Activated CD4-positive, alpha-beta T cell treated with anti-CD3 and anti-CD28 coated beads for 4 hours (primary cell): ENCODE measurements at places on chromosomes 2 and 18.

DNA sequence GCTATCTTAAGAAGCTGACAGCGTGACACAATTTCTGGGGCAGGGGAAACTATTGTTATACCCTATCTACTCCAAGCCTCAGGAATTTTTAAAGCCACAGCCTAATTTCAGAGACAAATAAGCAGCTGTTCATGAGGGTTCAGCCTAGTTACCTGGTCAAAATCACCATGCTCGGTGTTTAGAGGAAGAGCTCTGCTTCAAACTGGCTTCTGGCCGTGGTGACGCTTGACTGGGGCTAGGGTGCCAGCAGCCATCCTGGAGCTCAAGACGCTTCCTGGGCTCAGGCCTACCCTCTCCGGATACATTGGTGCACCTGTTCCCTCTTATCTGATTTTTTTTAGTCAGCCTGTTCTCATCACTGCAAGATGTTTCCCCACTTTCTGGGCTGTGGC, 41.7 kb downstream of the FRZB start:
- DNase-seq, result no peak

GRCh38 chr2:53969968-53970723, 647 bp downstream of the PSME4 start:
- peak; percentile 2 for DNase-seq

GRCh38 chr2:187577310-187577709, 23.1 kb upstream of the TFPI start:
- no peak for DNase-seq

DNA sequence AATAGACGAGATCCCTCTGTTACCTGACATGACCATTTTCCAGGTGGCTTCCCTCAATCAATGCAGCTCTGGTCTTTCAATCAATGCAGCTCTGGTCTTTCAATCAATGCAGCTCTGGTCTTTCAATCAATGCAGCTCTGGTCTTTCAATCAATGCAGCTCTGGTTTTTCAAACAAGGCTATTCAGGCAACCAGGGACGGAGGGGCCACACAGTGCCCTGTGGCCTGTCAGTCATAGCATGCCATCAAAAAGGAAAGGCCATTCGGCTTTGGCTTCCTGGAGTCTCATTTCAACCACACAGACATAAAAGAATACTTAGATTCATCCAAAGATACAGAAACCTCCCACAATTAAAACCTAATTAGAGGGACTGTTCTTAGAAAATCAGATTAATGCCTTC, 13.3 kb downstream of the MPP4 start:
- no peak for DNase-seq

- DNase-seq, result no peak
Observed at GRCh38 chr2:81276595-81276994, 972.0 kb upstream of the LRRTM1 start.

DNA sequence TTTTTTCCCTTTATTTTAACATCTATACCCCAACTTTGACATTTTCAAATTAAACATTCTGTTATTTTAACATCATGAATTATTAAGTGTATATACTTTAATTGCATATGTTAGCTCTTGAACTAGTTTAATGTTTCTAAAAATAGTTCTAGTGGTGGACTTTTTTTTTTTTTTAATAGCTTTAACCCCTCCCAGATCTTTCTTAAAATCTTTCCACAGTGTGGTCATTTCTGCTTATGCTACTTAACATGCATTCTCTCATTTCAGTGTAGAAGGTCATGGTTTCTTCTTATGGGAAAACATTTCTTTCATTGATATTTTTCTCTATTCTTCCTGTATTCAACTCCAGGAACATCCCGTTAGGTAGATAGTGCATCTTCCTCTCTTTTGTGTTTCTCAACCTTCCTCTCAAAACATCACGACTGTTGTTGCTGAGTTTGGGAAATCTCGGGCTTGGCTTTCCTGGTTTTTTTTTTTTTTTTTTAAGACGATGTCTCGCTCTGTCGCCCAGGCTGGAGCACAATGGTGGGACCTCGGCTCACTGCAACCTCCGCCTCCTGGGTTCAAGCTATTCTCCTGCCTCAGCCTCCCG, 849 bp upstream of the TMEM18 start:
- DNase-seq, result no peak

GRCh38 chr2:105582952-105583660, 161.6 kb upstream of the NCK2 start:
- no peak for DNase-seq

DNA sequence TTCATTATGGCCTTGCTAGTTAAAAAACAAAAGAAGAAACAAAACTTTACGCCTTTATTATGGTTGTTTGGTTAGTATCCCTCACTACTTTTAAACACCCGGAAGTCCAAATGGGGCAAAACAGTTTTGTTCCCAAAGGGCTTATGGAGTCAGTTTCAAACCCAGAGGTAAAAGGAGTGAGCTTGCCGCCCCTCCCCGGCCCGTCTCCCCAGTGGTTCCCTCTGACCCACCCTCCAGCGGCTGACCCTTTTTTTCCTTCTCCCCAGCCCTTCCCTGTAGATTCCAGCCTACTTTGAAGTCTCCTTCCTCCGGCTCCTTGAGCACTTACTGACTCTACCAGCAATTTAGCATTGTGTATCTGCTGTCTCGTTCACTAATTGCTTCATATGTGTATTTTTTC, 209.2 kb downstream of the ICOS start:
- DNase-seq, result no peak

DNA sequence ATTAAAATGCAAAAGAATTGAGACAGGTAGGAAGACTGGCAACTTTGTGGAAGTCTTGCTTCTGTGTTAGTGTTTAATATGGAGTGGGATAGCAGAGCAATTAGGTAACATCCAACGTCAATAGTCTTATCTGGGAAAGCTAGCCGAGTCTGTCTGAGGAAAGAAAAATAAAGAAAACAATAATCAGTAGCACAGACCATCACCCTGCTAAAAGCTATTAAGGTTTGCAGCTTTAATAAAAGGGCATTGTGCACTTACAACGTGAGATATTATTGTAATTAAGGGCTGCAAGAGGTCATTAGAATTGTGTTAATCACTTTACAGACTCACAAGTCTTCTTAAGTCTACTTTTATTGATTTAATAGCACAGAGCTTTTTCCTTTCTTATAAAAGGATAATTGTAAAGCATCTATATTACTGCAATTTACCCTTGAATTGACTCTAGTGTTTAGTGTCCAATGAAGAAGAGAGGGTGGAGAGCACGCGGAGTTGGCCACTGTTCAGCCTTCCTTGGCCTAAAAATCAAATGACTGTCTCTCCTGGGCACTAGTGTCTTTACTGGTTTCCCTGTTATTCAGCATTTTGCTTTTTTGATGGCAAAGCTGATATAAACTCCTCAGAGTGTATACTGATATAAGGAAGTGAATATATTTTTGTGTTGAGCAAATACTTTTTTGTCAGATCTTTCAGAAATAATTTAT, 2.0 kb downstream of the CDH7 start:
- no peak for DNase-seq

- DNase-seq, result no peak
Observed at GRCh38 chr2:156538083-156538504, 101.9 kb downstream of the GPD2 start.

DNA sequence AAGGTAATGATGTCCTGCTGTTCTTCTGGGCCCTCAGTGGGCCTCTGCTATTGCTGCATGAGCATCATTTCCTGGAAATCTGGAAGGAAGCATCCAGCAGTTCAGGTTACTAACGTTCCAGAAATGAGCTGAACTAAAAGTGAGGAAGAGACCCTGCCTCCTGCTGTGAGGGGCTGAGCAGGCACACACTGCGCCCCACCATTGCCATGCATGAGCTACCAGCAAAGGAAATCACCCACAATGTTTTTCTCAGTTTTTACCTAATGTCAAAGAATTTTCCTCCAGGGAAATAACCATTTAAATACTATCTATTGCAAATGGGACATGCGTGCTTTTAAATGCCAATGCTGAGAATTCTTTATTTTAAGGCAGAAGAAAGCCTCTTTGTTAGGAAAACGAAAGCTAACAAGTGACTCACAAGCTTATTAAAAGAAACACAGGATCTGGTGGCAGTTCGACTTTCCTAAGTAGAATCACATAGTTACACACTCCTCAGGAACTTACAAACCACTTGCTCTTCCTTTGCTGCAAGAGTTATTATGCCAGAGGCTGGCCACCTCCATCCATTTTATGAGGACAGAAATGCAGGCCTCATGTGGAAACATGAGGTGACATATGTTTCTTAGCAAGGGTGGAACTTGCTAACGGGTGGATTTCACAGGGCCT, 152.6 kb upstream of the TTC39C start:
- no peak for DNase-seq

GRCh38 chr2:140791802-140792201, 1339.0 kb downstream of the LRP1B start:
- no peak for DNase-seq

DNA sequence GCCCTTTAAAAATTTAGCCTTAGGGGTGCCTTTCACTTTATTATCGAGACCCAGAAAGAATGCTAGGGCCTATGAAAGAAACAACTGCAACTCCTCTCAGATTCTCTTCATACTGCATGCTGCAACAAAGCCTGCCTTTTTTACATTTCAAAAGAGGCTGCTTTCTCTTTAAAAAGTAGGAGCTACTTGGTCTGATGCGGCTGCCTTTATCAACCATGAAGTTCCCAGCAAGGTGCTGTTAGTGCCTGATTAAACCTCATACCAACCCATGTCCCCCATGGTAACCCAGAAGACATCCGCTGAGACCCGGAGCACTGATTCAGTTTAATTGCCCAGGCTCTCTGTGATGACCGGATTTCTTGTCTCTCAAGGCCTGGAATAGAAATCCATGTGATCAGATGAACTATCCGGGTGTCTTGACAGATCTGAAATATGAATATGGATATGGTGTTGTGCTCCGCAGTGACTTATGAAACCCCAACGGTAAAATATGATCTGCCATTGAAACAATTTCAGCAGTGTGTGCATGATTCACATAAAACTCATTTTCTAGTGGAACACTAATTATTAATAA, 368.3 kb downstream of the ZNF521 start:
- DNase-seq, result no peak

GRCh38 chr2:206915121-206915520, 24.2 kb upstream of the CPO start:
- DNase-seq, result no peak

DNA sequence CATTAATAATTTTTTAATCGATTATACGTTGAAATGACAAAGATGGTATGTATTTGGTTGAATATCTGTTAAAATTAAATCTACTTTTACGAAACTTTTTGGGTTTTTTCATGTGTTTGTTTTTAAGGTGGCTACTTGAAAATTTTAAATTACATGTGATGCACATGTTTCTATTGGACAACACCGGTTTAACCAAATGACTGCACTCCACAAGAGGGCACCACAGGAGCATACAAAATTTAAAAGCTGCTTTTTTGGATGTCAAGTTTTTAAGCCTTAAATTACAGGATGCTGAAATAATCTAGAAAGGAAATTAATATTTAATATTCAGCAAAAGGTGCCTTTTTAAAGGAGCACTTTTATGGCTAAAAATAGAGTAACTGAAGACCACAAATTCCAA, 98.7 kb downstream of the ACVR1 start:
- DNase-seq, result peak; percentile 52

- DNase-seq, result no peak
Observed at GRCh38 chr2:36616947-36617346, 19.0 kb upstream of the FEZ2 start.

DNA sequence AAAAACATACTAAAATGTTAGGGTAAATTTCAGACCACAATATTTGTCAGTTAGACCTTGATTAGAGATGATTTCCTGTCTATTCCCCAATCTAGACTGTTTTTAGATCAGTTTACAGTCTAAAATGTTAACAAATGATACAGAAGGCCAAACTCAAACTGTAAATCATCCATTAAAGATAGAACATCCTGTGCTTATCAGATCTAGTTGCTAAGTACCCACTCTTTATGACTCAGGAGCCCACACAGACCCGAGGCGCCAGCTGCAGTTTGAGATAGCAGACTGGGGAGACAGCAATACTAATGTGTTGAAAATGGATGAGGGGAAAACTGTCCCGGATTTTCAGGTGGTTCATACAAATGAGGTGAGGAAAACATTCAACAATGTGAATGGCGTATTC, 113.3 kb downstream of the SCG2 start:
- DNase-seq, result no peak

GRCh38 chr2:103396152-103396551, 634.3 kb downstream of the TMEM182 start:
- DNase-seq, result no peak

- no peak for DNase-seq
Observed at GRCh38 chr2:185738679-185739472, at the start of gene FSIP2. Gene FSIP2 (plus strand): TSS chr2:185738804. CDS start chr2:185738895, 91 bp downstream.

DNA sequence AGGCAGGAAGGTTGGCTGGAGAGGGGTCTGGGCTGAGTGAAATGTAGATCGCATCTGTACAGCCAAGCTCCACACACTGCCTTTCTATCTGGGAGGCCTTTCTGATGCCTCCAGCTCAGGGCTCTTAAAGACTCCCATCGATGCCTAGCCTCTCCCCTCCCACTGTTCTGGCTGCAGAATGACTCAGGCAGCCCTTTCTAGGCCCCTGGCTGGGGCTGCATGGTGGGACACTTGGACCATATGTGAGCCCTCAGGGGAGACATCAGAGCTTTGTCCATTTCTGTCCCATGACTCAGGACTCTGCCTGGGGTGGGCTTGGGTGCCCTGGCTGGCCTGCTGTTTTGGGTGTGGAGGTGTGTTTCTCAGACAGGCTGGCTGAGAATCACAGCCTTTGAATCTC, 101.3 kb downstream of the CELF4 start:
- no peak for DNase-seq

- no peak for DNase-seq
Observed at GRCh38 chr2:46446871-46447568, 32.3 kb upstream of the TMEM247 start.
